ENCODE measurements at places on chromosomes 13 and 19.
A peak's percentile ranks its signal among the peaks of the same experiment; 100 is the strongest.

GRCh38 chr13:47258384-47258783 is 361.5 kb upstream of the HTR2A start:
- DNase-seq: no peak

DNA sequence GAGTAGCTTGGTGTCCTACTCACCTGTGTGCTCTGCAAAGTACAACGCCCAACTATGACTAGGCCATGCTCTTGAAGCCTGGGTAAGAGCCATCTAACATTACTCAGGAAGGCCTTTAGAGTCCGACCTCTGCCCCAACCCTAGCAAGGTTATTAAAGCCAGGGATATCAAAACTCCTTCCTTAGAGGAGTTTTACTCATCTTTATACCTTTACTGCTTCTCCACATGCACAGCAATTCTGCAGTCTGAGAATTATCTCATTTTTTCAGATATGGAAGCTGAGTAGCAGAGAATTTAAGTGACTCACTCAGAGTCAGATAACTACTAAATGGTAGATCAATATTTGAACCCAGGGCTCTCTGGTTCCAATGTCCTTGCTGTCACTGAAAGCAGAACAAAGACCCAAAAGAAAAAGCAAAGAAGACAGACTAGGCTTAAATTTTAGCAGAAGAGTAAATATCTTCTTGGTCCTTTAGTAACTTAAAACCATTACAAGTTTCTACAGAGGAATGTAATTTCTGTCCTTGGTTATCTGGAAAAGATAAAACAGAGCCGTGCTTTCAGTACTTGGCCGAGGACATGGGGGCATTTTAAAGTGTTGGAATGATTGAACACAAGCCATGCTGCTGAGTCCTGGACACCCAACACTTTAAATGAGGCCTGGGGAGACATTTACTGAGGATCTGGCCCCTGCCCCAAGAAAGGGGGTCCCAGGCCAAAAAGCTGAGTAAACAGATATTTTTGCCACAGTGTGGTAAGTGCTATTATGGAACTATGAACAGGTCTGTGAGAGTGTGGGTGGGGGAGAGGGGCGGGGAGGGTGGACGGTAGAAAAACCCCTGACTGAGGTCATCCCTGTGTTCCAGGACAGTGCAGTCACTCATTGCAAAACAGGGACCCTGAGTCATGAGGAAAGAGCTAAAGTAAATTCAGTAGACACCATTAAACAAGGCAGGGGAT is 18.4 kb upstream of the KPNA3 start:
- no peak for DNase-seq

DNA sequence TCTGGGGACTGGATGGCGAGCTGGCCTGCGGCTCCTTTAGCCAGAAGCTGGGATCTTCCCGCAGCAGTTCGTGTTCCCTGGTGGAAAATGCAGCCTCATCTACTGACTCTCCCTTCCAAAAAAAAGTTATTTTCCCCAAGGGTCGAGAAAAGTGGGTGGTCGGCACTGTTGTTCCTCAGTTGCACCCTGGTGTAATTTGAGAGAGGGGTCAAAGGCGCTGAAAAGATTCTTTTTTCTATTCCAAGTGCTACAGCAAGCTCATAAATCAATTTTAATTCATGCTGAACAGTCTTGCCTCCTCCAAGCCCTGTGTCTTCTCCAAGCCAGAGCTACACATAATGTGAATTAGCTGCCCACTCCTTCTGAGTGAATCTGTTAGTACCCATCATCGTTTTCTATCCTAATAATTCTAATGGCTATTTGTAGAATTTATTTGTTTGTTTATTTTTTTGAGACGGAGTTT is 774 bp downstream of the SLC25A15 start:
- peak; percentile 45 for DNase-seq

- DNase-seq: no peak
Measured at GRCh38 chr19:2423915-2424685, 3.3 kb downstream of the TIMM13 start.

- DNase-seq: no peak
Measured at GRCh38 chr13:97491452-97491851, 57.5 kb downstream of the RAP2A start.

- DNase-seq: peak; percentile 75
Measured at GRCh38 chr19:45250832-45251451, at the start of gene MARK4. MARK4 (plus strand) TSS chr19:45251271; CDS start chr19:45251589, 318 bp downstream.

- no peak for DNase-seq
Measured at GRCh38 chr13:48532256-48532505, 699 bp downstream of the RCBTB2 start.

DNA sequence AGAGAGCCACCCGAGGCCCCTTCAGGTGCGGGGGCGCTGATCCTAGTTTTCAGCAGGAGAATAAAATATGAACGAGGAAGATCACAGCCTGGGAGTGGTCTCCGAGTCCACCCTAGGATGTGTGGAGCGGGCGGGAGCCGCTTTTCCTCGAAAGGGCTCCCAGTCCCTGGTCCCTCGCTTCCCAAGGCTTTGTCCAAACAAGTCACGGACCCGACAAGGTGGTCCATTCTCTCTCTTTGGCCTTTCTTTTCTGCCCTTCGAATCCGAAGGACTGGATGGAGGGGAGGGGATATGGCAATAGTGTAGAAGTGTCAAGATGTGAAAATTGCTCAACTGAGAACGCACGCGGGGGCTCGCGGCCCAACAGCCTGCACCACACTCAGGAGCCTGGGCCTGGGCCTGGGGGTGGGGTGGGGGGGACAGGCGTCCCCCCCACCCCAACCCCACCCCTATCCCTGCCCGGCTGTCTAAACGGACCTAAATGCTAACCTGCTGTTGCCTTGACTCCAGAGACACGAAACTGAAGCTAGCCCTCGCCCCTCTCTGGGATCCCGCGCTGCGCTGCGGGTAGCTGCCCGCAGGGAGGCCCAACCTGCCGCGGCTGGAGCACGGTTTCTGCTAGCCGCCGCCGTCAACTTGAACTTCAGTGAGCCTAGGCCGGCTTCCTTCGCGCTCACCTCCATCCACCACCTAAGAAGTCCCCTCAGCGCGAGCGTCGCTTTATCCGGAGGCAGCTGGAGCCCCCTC is 7.1 kb downstream of the ZIC2 start:
- no peak for DNase-seq

GRCh38 chr13:27704681-27705080 is 83.0 kb downstream of the POLR1D start:
- no peak for DNase-seq

DNA sequence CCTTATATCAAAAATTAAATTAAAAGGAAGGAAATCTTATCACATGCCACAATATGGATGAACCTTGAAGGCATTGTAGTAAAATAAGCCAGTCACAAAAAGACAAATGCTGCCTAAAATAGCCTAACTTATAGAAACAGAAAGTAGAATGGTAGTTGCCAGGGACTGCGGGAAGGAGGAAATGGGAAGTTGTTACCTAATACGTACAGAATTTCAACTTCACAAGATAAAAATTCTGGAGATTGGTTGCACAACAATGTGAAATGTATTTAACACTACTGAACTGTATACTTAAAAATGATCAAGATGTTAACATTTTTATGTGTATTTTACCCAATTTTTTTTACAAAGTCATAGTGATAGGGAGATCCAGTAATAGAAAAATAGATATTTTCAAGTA is 10.2 kb upstream of the N4BP2L2 start:
- DNase-seq: no peak

- no peak for DNase-seq
Measured at GRCh38 chr13:66375756-66376155, 854.4 kb downstream of the PCDH9 start.

- peak; percentile 71 for DNase-seq
Measured at GRCh38 chr19:36973021-36973843, 57.1 kb downstream of the ZNF568 start.

DNA sequence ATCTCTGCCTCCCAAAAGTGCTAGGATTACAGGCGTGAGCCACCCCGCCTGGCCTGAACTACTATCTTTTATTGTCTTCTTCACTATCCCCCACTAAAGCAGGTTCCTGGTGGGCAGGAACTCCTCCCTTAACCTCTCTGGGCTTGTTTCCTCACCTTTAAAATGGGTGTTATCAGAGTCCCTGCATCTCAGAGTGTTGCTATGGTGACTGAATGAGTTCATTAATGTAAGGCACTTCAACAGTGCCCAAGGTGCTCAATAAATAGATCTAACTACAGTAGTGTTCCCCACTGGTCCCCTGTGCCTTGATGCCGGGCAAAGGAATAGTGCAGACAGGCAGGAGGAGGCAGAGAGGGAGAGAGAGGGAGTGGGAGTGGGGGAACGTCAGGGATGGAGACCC is 20.5 kb downstream of the CCDC97 start:
- no peak for DNase-seq

- peak; percentile 83 for DNase-seq
Measured at GRCh38 chr19:4066682-4067395, at the start of gene ZBTB7A. ZBTB7A (minus strand) TSS chr19:4066899; CDS start chr19:4055232, 11,667 bp downstream.

DNA sequence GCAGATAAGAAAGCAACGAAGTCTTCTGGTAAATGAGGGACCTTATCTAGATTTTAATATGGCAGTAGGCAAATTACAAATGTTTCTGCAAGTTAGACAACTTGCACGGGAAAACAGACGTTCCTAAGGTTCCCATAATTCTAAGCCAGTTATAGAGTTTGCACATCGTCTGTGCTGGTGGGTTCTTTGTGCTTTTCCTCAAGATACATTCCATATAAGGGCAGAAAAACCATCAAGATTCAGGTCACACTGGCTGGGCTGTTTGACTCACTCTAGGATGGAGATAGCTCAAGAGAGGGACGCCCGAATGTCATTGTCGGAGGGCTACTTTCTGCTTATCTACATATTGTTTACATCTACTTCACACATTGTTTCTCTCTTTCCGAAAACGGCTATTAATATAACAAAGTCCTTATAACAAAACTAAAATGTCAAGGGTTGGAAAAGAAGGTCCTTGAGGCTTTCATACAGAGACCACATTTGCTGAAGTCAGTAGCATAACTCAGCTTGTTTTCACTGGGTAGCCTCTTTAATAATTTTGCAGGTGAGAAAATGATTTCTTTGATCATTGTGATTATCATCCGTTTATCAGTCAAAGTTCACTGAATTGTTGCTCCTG is 44.4 kb downstream of the SOX1 start:
- DNase-seq: no peak
